Muscle of back (tissue), 13 donors: ENCODE measurements at places on chromosomes 5 and 9. TPM values are rescaled to one million over a fixed set of nuclear protein-coding genes. Genes with fewer than 3 reads are reported as not detected.
A peak's percentile ranks its signal among the peaks of the same experiment; 100 is the strongest.

The SPAG8 gene
- polyA plus RNA-seq = 1.9 TPM

The CAMK4 gene
- 7.9 TPM for polyA plus RNA-seq

The CATSPER3 gene
- 0.45 TPM for polyA plus RNA-seq

The LECT2 gene
- polyA plus RNA-seq = 0.33 TPM

The MELK gene
- polyA plus RNA-seq = 9.1 TPM

DNA sequence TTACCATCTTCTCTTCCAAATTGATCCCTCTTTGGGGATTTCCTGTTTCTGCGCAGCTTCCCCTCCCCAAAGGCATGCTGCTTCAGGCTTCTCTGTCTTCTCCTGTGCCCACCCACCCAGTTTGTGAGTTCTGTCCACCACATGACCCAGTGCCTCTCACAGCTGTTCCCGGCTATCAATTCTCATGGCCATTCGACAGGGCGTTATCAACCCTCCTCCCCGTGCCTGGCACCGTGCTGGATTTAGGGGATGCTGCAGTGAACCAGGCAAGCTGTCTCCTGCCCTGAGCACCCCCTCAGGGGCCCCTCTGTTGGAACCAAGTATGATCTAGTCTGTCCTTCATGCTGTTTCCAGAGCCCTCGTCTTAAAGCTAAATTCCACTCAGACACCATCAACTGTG lies 38.7 kb downstream of the COL23A1 start:
- DNase-seq = no peak

DNA sequence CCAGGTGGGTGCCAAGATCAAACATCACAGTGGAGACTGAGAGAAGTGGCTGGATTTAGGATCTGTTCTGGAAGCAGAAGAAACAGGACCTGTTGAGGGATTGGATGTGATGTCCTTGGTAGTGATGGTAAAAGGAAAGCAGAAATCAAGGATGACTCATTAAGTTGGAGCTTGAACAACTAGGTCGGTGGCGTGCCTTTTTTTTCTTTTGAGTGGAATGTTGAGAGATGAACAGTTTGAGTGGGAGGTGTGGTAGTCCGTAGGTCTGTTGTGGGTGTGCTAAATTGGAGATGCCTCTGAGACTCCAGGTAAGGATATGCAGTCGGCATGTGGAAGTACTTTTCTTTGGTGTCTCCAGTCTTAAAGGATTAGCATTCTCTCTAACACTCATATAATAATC lies 92.1 kb upstream of the IL12B start:
- DNase-seq = no peak

DNA sequence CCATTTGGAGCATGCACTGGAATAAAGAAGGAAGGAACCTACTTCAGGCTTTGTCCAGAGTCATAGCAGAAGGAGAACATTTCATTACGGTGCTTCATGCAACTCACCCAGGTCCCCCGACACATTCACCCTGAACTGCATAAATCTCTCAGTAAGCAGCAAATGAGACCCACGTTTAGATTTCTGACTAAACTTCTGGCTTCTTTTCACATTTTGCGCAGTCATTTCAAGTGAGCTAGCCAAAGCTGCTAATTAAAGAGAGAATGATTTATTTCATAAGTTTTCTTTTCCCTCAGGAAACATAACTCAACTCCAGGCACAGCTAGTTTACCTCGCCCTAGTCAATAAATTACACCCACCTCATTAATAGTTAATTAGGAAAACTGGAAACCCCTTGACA lies 88.6 kb upstream of the GAS1 start:
- DNase-seq = peak; percentile 62

DNA sequence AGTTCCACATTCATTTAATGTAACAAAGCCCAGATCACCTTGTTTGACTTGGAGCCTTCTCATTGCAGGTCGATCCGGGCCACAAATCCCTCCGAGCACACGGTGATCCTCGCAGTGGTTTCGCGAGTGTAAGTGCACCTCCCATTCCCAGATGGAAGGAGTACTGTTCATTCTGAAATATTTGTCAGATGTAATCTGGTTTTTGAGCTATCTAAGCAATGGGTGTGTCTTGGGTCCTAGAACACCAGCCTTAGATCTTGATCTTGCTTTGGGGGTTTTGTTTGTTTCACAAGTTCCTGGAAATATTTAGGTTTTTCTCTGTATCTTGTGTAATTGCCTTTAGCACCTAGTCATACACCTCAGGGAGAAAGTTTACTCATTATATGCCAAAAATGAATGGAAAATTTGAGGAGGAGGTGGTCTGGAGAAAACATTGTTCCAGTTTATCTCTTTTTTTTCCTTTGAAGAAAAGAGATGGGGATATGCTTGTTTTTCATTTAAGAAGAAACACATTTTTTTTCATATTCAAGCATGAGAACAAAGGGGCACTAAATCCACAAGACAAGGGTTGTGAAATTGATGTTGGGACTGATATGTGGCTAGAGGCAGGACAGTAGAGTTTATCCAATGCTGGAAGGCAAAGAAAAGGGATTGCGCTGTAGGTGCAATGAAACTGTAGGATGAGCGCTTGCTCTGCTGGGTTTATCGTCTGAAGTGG lies 118.6 kb downstream of the PDE8B start:
- no peak for DNase-seq

DNA sequence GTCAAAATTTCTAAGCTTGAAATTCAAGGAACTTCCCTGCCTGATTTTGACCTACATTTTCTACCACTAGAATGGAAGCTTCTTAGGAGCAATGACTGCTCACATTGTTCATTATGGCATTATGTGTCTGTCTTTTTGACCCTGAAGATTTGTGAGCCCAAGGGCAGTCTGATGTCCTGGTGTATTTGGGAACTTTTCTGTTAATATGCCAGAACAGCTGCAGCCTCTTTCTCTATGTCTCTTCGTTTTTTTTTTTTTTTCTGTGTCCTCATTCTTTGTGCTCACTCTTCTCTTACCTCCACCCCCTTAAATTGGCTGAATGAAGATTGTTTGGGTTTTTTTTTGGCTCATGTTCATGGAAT lies 34.8 kb upstream of the TMC1 start:
- DNase-seq = no peak

GRCh38 chr5:77168879-77169244 lies 41.6 kb upstream of the PDE8B start:
- DNase-seq = no peak

GRCh38 chr9:4674783-4675182 lies 4.6 kb upstream of the CDC37L1 start:
- DNase-seq = peak; percentile 69

DNA sequence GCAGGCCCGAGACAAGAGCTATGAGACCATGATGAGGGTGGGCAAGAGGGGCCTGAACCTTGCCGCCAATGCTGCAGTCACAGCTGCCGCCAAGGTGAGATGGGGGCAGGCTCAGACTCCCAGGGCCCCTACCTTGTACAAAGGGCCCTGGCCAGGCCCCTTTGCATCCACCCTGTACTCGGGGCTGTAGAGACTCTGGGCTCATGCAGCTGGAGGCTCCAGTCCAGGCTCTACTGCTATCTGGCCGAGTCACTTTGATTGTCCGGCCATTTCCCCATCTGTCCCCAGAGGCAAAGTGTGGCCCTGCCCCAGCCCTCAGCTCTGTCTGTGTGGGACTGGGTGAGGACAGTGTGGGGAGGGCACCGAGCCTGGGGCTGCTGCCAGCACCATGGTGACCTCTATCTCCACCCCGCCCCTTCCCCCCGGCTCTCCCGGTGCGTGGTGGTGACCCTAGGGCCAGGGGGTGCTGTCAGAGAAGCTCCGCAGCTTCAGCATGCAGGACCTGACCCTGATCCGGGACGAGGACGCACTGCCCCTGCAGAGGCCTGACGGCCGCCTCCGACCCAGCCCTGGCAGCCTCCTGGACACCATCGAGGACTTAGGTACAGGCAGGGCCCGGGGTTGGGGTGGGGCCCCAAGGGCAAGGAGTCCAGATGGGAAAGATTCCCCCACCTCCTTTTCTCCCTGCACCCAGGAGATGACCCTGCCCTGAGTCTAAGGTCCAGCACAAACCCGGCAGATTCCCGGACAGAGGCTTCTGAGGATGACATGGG lies 6.1 kb downstream of the REEP2 start:
- no peak for DNase-seq

DNA sequence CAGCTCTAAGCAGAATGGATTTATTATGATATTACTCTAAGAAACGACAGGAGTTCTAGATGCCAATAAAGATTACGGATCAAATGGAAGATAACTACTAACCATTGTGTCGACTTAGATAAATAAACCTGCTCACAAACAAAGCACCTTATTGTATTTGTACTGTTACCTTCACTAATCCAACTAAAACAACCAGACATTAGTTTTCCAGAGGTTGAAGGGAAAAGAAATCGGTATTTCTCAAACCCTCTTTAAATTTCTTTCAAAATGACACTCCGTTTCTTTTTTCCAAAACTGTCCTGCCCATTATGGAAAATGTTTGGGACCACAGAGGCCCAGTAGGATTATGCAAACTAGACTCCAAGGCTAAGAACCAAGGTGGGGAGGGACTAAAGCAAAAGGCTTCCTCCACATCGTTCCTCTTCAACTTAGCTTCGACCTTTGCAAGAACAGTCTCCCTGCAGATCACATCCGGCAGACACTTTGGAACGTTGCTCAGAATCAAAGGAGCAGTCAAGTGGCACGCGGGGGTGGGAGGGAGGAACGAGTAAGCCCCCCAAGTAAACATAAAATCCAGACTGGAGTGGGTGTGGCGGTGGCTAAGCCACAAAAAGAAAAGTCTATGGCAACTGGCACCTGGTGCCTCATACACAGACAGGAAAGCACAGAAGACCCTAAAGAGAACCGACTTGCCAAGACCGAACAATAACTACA lies 2.7 kb downstream of the MLLT3 start:
- peak; percentile 41 for DNase-seq

DNA sequence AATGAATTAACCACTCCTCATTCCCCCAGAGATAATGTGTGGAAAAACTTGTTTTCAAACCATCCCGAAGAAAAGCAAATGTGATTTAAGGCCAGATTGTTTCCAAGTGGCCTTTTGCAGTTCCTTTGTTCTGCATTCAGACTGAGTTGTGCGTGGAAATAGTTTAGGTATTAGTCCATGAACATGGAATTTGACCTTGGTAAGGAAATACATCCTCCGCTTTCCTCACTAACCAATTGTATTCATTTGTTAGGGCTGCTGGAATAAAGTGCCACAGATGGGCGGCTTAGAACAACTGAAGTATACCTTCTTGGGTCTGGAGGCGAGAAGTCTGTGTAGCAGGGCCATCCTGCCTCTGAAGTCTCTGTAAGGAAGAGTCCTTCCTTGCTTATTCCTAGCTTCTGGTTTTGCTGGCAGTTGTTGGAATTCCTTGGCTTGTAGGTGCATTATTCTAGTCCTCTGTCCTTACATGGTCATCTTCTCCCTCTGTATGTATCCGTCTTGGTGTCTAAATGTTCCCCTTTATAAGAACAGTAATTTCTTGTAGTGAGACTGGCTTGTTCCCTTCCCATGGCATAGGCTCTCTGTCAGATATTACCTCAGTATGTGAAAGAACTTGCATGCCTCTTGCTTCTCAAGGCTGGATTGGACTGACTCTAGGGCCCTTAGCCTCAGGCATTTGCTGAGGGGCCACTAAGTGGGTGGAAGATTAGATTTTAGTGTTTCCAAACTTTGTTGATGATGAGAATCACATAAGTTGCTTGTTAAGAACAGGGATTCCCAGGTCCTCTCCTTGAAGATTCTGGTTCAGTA lies 53.9 kb downstream of the RAI14 start:
- peak; percentile 67 for DNase-seq

- no peak for DNase-seq
Observed at GRCh38 chr9:121859646-121860045, 208.2 kb downstream of the DAB2IP start.

GRCh38 chr9:86795823-86796553 lies 151.3 kb downstream of the GAS1 start:
- DNase-seq = peak; percentile 90

- DNase-seq = no peak
Observed at GRCh38 chr5:84480873-84481637, 96.4 kb upstream of the EDIL3 start.

DNA sequence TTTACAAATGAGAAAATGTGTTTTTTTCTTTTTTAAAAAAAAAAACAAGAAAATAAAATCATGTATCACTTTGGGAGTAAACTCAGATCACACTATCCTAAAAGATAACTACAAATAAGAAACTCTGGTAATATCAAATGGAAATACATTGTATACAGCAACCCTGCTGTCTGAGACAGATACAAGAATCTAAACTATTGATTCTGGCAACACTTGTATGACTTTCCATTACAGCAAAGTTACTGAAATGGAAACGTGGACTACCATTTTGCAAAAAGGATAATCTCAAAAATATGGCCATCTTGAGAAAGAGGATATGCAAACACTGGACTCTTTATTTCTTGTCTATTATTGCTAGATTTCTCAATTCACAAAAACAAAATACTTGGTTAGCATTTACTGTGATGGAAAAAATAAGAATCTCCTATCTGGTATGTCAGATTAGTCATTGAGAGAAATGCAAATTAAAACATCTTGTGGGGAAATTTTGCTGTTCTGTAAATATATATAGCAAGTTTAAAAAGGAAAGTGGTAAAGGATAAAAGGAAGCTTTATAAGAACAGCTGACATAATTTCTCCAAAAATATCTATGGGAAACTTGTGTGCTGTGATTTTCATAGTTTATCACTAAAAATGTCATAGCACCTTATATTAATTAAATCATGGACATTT lies 112.9 kb upstream of the FER start:
- DNase-seq = no peak

DNA sequence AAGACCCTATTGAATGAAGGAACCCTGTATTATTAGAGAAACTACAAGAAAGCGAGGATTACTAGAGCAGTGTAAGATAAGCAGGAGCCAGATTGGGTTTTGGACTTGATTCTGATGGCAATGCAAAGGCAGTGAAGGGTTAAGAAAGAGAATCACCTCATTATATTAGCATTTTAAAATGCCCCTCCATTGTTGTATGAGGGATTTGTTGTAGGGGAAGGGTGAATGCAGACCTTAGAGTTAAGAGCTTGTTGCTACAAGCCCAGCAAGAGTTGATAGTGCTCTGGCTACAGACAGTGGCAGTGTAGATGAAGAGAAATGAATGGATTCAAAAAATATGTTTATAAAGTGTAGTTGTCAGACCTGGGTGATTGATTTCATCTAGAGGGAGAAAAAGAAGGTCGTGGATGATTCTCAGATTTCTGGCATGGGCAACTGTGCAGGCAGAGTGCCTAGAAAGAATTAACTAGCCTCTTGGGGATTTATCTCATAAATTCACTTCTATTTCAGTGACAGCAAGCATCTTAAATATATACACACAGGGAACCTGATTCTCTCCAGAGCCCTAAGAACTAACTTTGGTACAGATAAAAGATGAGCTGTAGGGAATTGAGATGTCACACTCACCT lies 344.8 kb downstream of the ARRDC3 start:
- DNase-seq = no peak
